ENCODE measurements at places on chromosomes 2 and 18.

DNA sequence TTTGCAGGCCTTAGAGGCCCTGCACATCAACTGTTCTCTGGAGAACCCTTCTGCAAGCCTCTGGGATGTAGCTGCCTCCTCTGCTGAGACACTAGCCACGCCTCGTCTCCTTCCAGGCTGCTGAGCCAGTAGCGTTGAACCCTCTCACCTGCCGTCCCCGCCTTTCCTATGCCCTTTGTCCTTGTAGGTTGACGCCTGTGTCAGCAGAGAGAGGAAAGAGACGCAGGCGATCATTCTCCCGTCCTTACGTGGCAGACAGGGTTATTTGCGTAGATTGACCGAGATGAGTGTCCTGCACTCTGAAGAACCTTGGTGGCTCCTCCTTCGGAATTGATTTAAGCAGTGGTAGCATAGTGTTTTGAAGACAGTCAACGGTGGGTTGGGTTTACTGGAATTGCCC is 27.8 kb downstream of the ID2 start:
- DNase-seq, result no peak

- no peak for DNase-seq
Measured at GRCh38 chr2:153971250-153971649, 99.5 kb downstream of the GALNT13 start.

- no peak for DNase-seq
Measured at GRCh38 chr2:113061896-113062770, 3.1 kb downstream of the IL36RN start.

- no peak for DNase-seq
Measured at GRCh38 chr2:23618794-23619530, 234.0 kb downstream of the KLHL29 start.

GRCh38 chr2:180604077-180604476 is 376.3 kb upstream of the UBE2E3 start:
- no peak for DNase-seq

GRCh38 chr18:66819235-66819634 is 215.3 kb upstream of the CDH19 start:
- no peak for DNase-seq
